Activated CD4-positive, alpha-beta T cell treated with anti-CD3 and anti-CD28 coated beads, Interleukin-2, amount 50 U/mL, for 48 hours (primary cell): ENCODE measurements at places on chromosomes 12 and 14.

DNA sequence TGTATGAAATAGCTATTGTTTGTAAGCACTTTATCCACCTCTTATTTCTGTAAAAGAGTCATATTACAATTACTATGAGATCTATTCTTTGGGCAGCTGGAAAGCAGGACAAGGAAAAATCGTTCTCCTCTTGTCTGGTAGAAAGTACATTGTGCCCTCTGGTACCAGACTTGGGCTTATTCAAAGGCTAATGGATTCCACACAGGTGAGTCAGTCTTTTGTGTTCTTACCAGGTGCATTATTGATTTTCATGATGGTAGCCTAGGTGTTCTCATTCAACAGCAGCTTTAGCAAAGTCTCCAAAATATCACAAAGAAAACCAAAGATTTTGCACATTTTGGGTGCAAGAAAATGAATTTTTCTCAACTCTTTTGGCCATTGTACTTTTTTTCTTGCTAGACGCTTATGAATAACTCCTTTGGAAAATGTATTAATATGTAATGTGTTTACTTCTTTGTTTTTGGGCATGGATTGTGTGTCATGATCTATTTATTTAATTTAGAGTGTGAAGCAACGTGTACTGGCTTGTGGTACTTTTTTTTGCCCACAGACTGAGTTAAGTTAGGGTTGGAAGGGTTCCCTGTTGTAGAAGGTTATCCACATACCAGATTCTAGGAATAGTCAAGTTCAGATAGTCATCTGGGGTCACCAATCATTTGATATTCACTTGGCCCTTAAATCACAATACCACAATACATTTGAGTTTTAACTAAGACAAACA is 26.2 kb downstream of the MNAT1 start:
- DNase-seq: no peak

DNA sequence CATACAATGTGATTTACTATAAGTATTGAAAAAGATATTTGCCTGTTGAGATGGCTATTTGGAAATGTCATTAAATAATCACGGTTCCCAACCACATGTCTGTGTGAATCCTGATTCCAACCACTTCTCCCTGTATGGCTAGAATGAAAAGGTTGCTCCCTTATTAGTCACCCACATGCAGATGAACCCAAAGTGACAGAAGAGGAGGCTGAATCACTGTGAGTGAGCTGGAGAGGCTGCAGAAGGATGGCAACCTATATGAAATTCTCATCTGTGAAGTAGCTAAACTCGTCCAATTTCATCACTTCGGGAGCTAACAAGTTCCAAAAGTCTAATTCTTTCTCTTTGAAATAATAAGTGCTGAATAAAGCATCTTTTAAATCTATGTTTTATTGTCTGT is 300.5 kb downstream of the PRKD1 start:
- no peak for DNase-seq

DNA sequence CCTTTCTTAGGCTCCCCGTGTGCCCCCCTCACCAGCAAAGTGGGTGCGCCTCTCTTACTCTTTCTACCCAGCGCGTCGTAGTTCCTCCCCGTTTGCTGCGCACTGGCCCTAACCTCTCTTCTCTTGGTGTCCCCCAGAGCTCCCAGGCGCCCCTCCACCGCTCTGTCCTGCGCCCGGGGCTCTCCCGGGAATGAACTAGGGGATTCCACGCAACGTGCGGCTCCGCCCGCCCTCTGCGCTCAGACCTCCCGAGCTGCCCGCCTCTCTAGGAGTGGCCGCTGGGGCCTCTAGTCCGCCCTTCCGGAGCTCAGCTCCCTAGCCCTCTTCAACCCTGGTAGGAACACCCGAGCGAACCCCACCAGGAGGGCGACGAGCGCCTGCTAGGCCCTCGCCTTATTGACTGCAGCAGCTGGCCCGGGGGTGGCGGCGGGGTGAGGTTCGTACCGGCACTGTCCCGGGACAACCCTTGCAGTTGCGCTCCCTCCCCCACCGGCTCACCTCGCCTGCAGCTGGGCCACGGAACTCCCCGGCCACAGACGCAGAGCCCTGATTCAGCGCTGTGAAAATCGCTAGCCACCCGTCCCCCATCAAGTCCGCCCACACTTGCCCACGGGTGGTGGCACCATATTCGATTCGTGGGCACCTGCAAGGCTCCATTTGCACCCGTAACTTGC is 1.3 kb downstream of the TMEM233 start:
- DNase-seq: no peak

DNA sequence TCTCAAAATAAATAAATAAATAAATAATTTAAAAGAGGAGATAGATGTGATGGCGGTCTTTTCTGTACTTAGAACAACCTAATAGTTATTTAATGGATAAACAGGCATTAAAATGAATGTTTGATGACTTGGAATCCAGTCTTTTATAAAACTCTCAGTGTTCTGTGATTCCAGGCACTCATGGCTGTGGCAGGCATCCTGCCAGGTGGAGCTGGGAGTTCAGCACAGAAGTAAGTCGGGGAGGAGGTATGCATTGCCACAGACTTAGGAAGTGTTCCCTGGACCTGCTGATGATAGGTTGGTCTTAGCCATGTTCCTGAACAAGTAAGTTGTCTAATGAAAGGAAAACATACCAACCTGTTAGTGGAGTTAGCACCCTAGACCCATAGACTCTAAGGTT is 126.3 kb downstream of the CACNA1C start:
- DNase-seq: no peak

DNA sequence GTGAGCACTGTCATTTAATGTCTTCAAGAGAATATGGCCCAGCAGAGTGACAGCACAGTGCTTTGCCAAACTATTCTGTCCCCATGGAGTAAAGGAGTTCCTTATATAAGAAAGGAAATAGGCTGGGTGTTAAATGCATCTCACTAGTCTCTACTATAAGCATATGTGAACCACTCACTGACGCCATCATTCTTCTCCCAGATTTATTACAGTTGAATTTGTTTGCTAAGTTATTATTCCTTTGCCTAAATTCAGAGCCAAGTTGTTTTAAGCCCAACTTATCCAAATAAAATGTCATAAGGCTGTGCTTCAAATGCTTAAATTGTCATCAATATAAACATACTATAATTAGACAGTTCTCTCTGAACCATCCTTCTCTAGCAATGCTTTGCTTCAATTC is 151.6 kb downstream of the KCNA5 start:
- no peak for DNase-seq

- DNase-seq: no peak
These were observed 208.6 kb upstream of the OR4E1 start for GRCh38 chr14:21882226-21882625.

- no peak for DNase-seq
These were observed 252.3 kb downstream of the EFCAB11 start for GRCh38 chr14:89702073-89702875.

- no peak for DNase-seq
These were observed 17.9 kb upstream of the DCAF5 start for GRCh38 chr14:69170839-69171238.

- no peak for DNase-seq
These were observed 231.6 kb downstream of the RBM19 start for GRCh38 chr12:113734503-113734902.

- DNase-seq: no peak
These were observed 159.9 kb upstream of the HIF1A start for GRCh38 chr14:61535458-61535857.

- DNase-seq: no peak
These were observed 80.0 kb upstream of the PRICKLE1 start for GRCh38 chr12:42669553-42669952.

DNA sequence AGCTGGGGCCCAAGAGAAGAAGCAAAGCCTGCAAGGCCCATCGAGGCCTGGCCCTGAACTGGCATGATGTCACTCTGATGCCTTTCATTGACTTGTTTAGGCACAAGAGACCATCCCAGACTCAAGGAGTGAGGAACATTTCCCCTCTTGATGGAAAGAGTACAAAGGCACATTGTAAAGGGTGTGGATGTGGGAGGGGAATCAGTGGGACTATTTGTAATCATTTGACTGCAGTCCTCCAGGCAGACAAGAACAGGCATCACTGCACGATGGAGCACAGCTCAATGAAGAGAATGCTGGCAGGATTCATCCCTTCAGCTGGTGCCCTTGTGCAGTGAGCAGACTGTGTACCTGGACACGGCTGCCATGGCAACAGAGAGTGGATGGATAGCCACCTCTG is 87.9 kb downstream of the LGMN start:
- DNase-seq: no peak

GRCh38 chr12:92676710-92677109 is 26.1 kb upstream of the PLEKHG7 start:
- no peak for DNase-seq

- DNase-seq: no peak
These were observed 80.4 kb downstream of the PPFIBP1 start for GRCh38 chr12:27604431-27604830.

DNA sequence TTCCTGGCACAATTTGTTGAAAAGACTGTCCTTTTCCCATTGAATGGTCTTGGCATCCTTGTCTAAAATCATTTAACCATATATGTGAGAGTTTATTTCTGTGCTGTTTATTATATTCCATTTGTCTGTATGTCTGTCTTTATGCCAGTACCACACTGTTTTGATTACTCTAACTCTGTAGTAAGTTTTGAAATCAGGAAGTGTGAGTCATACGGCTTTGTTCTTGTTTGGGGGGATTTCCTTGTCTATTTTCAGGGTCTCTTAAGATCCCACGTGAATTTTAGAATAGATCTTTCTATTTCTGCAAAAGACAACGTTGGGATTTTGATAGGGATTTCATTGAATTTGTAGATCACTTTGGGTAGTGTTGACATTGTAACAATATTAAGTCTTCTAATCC is 88.5 kb downstream of the MYRFL start:
- DNase-seq: no peak

- no peak for DNase-seq
These were observed 44.6 kb upstream of the NPFF start for GRCh38 chr12:53551889-53552291.

DNA sequence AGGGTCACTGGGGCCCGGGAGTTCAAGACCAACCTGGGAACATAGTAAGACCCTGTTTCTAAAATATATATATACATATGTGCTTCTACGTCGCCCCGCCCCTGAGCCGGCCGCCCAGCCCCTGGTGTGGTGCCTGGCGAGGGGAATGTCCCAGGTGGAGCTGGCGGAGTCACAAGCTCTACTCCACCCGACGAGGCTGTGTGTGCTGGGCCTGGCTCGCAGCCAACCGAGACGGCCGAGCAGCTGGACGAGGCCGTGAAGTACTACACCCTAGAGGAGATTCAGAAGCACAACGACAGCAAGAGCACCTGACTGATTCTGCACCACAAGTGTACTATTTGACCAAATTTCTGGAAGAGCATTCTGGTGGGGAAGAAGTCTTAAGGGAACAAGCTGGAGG is 22.1 kb upstream of the ITPK1 start:
- DNase-seq: no peak

DNA sequence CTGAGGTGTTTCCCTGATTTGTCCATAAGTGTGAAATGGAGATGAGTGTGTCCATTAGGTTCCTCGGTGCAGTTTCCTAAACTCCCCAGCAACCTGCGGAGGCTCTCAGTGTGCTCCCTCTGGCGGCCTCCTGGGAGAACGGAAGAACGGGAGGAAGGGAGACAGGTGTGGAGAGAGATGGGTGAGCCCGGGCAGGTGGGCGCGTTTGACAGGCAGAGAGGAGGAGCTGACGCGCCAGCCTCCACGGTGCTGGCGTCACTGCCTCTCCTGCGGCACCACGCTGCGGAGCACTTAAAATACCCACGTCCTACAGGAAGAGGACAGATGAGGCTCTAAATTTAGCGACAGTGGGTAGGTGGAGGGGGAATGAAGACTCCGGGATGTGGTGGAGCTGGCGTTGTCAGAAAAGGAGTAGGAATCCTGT is 26.8 kb upstream of the PEX5 start:
- DNase-seq: peak; percentile 22

GRCh38 chr14:64878837-64879634 is 671 bp downstream of the SPTB start:
- peak; percentile 6 for DNase-seq

- no peak for DNase-seq
These were observed 10.8 kb downstream of the ANKRD9 start for GRCh38 chr14:102498678-102499265.

DNA sequence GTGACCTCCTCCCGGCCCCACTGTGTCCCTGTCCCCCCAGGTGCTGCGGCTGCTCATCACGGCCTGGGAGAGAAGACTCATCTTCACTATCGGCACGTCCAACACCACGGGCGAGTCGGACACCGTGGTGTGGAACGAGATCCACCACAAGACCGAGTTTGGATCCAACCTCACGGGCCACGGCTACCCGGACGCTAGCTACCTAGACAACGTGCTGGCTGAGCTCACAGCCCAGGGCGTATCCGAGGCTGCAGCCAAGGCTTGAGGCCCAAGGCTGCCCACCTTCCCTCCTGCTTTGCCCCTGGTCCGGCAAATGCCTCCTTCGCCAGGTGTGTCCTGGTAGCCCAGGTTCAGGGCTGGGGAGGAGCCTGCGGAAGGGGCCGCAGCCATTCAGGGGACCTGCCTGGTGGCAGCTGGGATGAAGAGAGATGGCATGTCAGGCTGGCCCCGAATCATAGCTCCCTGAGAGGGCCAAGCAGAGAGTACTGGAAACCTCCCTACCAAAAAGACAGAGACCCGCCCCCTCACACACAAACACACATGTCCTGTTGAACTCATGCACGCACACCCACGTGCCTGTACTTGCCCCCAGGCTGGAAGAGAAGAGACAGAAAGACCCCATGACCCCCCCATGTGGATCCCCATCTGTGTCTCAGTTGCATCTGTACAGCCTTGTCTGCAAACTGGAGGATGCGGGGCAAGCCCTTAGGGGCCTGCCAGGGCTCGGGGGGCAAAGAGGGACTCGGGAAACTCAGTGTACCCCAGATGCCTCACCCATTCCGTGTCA is 38.7 kb downstream of the RASAL1 start:
- no peak for DNase-seq

- no peak for DNase-seq
These were observed 3.0 kb downstream of the MIS18BP1 start for GRCh38 chr14:45249856-45250575.

DNA sequence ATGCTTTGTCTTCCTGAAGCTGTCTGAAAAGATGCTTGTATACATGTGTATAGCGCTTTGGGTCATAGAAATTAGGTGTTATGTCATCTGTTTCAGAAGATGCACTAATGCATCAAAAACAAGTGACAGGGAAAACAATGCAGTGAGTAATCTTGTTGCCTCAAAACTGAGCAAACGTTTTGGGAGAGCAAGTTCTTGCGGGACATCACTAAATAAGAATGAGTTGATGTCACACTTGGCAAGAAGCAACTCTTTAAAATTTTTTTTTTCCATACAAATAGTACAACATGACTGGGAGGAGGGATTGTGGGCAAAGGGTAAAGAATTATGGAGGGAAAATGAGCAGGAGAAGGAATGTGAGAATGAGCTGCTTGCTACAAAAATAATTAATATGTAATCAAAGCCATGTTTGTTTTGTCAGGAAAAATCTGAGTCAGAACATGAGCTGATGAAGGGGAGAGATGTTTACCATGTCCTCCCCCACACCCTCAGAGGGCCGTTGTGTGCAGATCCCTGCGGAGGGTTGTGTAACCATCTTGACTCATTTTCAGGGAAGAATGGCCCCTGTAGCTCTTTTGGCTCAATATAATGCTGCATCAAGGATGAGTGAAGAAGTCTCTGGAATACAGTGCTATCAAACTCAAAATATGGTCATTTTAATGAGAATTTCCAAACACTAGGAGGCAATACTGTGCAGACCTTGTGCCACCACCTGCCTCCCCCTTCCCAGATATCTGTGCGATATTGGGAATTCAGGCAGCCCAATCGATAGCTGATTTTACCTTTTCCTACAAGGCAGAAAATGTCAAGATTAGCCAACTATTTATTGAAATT is 41.4 kb downstream of the BORCS5 start:
- no peak for DNase-seq

- DNase-seq: no peak
These were observed 2.3 kb downstream of the FOXJ2 start for GRCh38 chr12:8034802-8035201.

- DNase-seq: no peak
These were observed 32.8 kb downstream of the DUSP16 start for GRCh38 chr12:12529783-12530421.
